Thymus (tissue), 14 donors: ENCODE measurements at places on chromosomes 5 and 9. TPM values are rescaled to one million over a fixed set of nuclear protein-coding genes. Genes with fewer than 3 reads are reported as not detected.

GRCh38 chr5:39992617-39993202, 567.9 kb upstream of the DAB2 start:
- no peak for DNase-seq

DNA sequence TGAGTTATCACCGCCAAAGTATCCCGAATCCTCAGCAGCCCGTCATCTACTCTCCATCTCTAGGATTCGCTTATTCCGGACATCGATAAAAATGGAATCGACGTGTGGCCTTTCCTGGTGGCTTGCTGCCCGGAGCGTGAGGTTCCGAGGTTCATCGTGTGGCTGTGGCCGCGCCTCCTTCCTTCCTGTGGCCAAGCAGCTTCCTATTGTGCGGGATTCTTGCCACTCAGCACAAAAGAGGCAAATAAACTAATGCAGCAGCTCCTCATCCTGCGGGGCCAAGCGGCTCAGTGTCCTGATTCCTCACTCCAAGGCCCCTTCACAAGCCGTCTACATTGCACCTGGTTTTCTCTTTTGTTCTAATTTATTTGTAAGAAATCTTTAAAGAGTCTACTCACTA, 800.9 kb downstream of the CDH9 start:
- DNase-seq = no peak

DNA sequence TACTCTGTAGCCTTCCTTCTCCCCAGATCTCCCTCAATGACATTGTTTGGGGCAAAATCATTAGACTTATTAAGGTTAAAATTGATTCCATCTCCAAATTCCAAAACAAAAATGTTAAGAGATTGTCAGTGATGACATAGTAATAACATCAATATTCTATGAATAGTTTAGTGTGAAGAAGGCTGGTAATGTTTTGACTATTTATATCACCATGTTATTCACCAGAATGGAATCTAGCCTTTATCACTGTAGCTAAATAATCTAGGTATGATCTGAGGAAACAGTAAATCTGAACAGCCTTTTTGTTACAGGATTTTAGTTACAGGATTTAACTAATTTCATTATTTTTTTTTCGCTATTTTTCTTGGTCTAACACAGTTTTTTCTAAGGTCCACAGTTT, 929 bp upstream of the PLPP6 start:
- DNase-seq = no peak

- DNase-seq = no peak
Measured at GRCh38 chr5:142977363-142978051, 207.3 kb downstream of the ARHGAP26 start.

GRCh38 chr9:134968011-134968822, 50.5 kb upstream of the FCN1 start:
- DNase-seq = no peak

DNA sequence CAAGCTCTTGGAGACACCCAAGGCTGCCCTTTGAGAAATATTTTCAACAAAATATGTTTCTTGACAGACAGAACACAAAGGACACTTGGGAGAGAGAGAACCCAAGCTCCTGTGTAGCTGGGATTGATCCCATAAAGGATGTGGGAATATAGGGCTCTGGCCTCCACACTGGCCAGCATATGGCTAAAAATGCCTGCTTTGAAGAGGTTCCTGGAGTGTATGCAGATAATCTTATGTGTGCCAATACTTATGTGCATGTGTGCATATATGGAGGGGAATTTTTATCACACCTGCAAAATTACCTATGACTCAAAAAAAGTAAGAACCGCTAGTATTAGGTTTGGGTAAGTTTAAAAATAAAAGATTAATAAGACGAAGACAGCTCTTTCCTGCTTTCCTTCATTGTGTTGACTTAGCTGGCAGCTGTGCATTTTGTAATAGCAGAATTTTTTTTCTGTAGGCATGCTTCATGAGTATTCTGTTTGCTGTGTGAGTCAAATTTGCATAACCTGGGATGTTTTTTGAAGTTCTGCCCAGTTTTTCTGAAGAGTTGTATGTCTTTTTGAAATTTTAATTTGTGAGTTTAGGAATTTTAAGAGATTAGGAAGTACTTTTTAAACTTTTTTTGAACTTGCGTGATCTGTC, 42.6 kb downstream of the HACD4 start:
- DNase-seq = no peak

GRCh38 chr9:110828264-110828663, 159.7 kb downstream of the MUSK start:
- DNase-seq = no peak

GRCh38 chr9:116147821-116148220, 5.8 kb upstream of the PAPPA start:
- DNase-seq = no peak

- no peak for DNase-seq
Measured at GRCh38 chr5:80591352-80591751, 21.3 kb upstream of the ANKRD34B start.

- no peak for DNase-seq
Measured at GRCh38 chr5:62457071-62457470, 44.5 kb downstream of the IPO11 start.

- DNase-seq = no peak
Measured at GRCh38 chr9:13974891-13975290, 339.1 kb downstream of the NFIB start.

GRCh38 chr5:139401546-139401945, 2.3 kb downstream of the SPATA24 start:
- no peak for DNase-seq

PPP3R2 gene
- polyA plus RNA-seq = 0.02 TPM

NR6A1 gene
- polyA plus RNA-seq = 0.52 TPM

LECT2 gene
- polyA plus RNA-seq = not detected

KIF4B gene
- polyA plus RNA-seq = 0.02 TPM

ADAMTSL2 gene
- polyA plus RNA-seq = 0.68 TPM

OR2S2 gene
- 0.02 TPM for polyA plus RNA-seq

ANXA2R gene
- polyA plus RNA-seq = 68.7 TPM
